ENCODE measurements at places on chromosomes 3 and 15.

GRCh38 chr15:25670621-25671020 is 192.5 kb downstream of the ATP10A start:
- no peak for DNase-seq

GRCh38 chr3:112653209-112653871 is 12.4 kb upstream of the CCDC80 start:
- no peak for DNase-seq

DNA sequence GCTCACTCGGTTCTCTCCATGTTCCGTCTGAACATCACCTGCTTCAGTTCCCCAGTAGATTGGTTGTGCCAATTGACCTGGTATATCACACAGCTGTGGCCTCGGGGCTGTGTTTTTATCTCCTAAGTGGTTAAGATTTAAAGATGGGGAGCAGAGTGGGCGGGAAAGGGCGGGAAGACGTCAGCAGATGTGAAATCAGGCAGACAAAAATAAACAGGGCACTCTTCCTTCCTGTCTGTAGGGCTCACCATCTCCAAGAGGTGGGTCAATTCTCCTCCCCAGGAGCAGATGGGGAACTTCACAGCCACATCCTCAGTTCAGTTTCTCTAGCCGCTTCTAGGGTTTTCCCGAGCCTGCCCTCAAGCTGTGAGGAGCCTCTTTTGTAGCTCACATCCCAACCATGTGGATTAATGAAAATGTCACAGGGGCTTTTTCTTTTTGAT is 26.8 kb upstream of the LIMD1 start:
- DNase-seq = no peak

GRCh38 chr3:16456784-16457415 is 56.6 kb downstream of the RFTN1 start:
- DNase-seq = no peak

DNA sequence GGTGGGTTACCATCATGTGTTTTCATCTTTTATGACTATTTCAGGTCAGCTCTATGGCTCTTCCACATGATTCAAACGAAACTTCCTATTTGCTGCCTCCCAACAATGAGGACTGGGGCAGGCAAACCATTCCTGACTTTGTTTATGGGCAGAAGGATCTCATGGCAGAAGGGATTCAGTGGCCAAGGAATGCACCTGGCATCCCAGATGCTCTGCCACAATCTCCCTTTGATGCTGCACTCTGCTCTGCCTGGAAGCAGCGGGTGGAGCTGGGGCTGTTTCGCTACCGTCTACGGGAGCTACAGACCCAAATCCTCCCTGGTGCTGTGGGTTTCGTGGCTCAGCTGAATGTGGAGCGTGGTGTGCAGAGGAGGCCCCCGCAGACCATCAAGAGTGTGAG is 6.8 kb downstream of the GDPGP1 start:
- no peak for DNase-seq
